ENCODE measurements at places on chromosomes 1 and 21.

DNA sequence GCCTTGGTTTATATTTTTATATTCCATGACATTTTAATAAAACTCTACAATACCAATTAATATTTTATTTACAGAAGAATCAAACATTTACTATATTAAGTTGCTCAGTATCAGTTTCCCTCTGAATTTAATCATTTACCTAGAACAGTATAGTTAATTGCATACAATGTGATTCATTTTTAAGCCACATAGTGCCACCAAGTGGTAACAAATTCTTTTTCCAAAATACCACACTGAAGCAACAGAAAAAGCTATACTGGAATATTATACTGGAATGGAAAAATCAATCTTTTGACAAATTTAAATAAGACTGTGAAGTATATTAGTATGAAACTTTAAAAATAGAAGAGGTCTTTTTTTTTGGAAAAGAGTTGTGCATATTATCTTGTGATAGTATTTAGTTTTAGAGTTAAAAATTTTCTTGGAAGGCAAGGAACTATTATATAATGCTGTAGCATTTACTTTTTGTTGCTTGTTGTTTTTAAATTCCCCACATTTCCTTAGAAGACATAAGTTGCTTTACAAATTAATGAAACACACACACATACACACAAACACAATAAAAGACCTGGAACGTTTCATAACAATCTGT lies 57.3 kb downstream of the ZNF644 start:
- DNase-seq, result no peak

GRCh38 chr1:213844632-213845031 lies 143.1 kb upstream of the PROX1 start:
- DNase-seq, result no peak

DNA sequence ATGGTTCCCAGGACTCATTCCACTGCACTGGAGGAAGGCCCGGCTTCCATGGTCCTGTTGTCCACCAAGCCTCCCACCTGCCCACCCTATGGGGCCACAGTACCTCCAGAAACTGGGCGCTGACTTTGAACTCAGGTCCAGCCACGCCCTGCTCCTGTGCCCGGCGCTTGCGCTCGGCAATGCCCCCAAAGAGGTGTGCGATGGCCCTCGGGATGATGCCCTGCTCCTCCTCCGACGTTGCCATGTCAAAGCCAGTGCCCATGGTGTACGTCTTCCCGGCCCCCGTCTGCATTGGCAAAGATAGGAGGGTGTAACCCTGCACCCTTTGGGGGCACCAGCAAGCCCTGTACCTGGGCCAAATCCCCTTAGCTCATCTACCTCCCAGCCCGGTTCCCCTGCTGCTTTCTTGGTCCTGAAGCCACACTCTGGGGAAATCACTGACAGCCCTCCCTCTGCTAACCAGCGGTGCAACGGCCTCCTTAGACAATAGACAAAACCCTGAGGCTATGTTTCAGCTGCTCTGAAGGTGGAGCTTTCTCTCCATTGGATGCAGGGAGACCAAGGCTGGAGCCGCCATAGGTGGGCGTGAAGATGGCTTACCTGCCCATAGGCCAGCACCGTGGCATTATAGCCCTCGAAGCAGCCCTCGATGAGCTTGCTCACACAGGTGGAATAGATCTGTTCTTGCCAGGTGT lies 14.7 kb downstream of the KIF21B start:
- DNase-seq, result no peak

DNA sequence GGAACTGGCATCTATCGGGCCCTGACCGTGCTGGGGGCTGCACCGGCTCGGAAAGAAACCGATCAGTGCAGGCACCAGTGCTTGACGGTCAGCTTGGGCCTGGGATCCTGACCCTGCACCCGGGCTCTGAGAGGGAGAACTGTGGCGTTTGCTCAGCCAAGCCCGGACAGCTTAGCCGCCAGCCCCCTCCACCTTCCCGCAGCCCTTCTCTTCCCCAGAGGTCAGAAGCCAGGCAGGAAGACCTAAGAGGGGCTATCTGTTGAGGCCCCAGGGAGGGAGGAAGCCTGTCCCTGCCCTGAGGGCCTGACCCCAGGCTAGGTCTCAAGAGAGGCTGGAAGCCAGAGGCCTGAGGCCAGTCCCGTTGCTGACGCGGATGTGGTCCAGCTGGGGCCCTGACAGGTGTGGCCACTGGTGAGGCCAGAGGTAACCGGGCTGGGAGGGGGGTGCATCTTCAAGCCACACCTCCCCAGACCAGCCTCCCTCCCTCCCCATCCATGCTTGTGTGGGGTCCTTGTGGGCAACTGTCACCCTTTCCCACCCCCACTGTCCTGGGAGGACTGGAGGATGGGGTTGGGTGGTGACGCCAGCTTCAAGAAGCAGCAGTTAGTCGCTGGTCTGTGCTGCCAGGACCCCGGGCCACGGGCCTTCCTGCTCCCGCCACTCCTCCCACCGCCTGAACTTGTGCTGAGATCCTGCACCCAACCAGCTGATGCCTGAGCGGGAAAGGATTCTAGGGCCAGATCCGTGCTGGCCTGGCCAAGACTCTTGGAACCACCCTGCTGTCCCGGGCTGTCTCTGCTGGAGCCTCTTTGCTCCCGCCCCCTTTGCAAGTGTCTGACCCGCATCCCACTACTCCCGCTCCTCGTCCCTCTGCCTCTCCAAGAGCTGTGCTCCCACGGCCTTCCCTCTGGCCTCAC lies 2.6 kb upstream of the DVL1 start:
- DNase-seq, result no peak

DNA sequence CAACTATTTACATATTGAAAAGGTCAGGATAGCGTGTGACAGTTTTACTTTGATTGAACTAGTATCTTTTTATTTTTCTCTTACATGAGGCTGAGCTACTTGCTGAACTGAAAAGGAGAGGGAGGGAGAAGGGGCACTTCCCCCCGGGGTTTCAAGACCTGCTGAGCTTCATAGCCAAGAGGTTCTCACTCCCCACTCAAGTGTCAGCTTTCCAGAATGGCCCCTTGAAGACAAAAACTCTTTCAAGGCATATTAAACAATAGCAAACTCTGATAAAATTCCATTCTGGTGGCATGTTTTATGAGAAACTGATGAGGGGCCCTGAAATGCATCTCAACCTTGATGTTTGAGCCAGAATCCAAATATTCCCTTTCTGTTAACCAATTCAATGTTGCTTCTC lies 143.0 kb downstream of the KAZN start:
- DNase-seq, result no peak

DNA sequence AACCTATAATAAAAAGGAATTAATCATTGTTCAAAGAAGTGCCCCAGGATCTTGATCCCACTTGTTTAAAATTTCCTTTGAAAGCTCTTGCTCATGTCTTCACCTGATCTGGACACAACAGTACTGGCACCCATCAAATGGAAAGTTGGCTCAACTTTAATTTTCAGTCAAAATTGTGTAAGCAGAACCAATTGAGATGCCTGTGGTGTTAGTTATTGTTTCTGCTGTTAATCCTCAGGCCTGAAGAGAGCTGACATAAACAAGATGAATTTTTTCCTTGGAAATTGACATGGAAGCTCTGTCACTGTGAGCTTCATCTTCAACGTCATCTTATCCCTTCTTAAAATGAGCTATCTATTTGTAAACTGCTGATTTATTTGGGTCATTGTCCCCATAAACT lies 88.3 kb upstream of the TNFSF4 start:
- no peak for DNase-seq

GRCh38 chr1:63004868-63005267 lies 220.9 kb downstream of the ATG4C start:
- no peak for DNase-seq

DNA sequence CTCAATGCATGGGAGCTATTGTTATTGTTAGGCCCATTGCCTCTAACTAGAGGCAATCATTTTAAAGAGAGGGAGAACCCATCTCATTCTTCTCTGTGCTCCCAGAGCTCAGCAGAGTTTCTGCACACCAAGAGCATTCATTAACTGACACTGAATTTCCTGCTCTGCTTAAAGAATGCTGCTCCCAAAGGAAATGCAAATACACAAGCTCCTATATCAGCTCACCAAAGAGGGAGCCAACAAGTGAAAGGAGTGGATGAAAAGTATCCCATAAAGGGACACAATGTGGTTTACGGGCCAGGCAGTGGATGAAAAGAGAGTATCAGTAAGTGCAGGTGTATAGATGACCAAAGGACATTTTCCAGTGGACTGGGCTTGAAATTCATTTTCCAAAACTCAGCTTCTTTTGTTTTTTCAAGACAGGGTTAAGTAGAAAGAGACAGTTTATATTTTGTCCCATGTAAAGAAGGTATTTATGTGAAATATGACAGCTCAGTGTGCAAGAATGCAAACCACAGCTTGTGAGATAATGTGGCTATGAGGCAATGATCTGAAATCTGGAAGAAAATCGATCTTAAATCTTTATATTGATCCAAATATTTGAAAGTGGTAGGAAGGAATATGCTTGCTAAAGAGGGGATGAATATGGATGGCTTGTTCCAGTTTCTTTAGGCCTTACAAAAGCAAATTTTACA lies 207.7 kb upstream of the CAMK1G start:
- no peak for DNase-seq

DNA sequence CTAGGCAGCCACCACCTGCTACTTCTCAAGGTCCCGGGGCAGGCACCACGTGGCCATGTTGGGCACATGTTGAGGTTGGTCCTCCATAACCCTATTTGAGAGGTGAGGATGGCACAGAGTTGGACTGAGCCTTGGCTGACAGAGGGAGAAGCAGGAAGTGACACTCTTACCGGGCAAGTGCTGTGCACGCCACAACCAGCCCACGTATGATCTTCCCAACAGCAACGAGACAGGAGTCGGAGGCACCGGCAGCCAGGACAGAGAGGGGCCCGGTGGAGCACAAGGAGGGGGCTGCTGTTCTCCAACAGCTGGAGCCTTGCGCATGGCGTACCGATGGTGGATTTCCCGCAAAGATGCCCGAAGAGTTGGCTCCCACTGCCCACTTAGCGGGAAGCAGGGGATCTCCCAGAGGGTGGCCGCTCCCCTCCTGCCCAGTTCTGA lies 3.4 kb downstream of the CLEC20A start:
- no peak for DNase-seq

- no peak for DNase-seq
These were observed 586.4 kb upstream of the ZRANB2 start for GRCh38 chr1:71667216-71667615.

DNA sequence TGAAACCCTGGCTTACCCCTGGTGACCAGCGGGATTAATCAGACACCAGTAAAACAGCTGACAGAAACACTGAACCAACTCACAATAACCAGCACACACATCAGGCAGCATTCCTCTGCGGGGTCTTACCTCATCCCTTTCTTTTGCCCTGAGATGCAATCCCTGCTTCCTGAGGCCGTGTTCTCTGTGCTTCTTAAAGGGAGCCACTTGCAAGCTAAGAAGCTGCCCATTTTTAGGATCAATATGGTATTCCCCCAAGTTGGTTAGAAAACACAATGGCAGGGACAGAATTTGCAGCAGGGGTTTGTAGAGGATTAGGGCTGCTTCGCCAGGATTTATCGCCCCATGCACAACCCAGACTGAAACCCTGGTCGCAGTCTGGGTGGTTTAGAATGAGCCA lies 74.7 kb upstream of the OLIG2 start:
- no peak for DNase-seq

GRCh38 chr1:112308716-112309115 lies 87.3 kb upstream of the CTTNBP2NL start:
- DNase-seq, result no peak

DNA sequence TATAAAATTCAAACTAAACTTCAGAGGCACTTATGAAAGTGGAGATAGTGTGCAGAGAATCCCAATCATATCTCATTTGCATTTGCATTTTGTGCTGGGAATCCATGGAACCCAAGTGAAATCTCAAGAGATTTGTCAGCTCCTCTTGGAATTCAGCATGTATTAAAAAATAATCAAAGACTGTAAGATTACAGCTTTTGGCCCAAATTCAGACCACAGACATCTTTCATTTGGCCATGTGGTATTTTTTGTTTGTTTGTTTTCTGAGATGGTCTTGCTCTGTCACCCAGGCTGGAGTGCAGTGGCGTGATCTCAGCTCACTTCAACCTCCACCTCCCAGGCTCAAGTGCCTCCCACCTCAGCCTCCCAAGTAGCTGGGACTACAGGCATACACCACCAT lies 3.8 kb upstream of the CACYBP start:
- DNase-seq, result no peak

GRCh38 chr1:33654267-33654834 lies 181.9 kb downstream of the ZSCAN20 start:
- no peak for DNase-seq

DNA sequence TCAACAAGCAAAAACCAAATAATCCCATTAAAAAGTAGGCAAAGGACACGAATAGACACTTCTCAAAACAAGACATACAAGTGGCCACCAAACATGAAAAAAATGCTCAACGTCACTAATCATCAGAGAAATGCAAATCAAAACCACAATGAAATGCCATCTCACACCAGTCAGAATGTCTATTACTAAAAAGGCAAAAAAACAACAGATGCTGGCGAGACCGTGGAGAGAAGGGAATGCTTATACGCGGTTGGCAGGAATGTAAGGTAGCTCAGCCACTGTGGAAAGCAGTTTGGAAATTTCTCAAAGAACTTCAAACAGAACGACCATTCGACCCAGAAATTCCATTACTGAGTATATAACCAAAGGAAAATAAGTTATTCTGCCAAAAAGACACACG lies 145.1 kb upstream of the EDN2 start:
- DNase-seq, result no peak

GRCh38 chr1:180849031-180849775 lies 63.5 kb upstream of the KIAA1614 start:
- no peak for DNase-seq

- DNase-seq, result no peak
These were observed 12.6 kb upstream of the HMGN2 start for GRCh38 chr1:26459573-26460031.

- DNase-seq, result no peak
These were observed 12.0 kb downstream of the VAV3 start for GRCh38 chr1:107952989-107953388.

GRCh38 chr1:79323239-79324025 lies 316.9 kb upstream of the ADGRL4 start:
- no peak for DNase-seq

- no peak for DNase-seq
These were observed 84.2 kb downstream of the EPHB2 start for GRCh38 chr1:22794647-22795365.

GRCh38 chr1:183901748-183902330 lies 96.9 kb downstream of the RGL1 start:
- no peak for DNase-seq

- DNase-seq, result no peak
These were observed 936 bp upstream of the NCAM2 start for GRCh38 chr21:20997311-20997635.

Measured in activated gamma-delta T cell treated with Interleukin-2 at 50 U/mL for 16 hours (primary cell).